ENCODE measurements at places on chromosomes 1 and 21. TPM values are rescaled to one million over a fixed set of nuclear protein-coding genes. Genes with fewer than 3 reads are reported as not detected.

Gene C1orf167
- polyA plus RNA-seq = not detected

Gene KLHDC8A
- polyA plus RNA-seq = not detected

Gene MPZ
- not detected for polyA plus RNA-seq

Gene RIIAD1
- polyA plus RNA-seq = not detected

GRCh38 chr21:25983745-25984144 is 186.8 kb downstream of the APP start:
- no peak for DNase-seq

- no peak for DNase-seq
These were observed 515.8 kb downstream of the SMYD3 start for GRCh38 chr1:245991266-245991665.

DNA sequence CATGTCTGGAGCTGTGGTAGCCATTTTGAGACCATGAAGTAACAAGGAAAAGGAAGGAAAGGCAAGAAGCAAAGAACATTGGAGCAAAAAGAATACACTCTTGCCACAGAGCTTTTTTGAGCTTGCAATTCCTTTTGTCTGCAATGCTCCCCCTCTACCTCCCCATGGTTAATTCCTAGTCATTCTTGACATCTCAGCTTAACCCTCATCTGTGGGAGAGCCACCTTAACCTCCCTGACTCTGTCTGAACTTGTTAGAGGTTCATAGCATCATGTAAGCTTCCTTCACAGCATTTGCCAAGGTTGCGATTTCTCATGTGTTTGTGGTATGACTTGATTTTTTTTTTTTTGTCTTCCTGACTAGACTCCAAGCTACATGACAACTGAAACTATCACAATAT is 564.1 kb upstream of the PLXNA2 start:
- no peak for DNase-seq

GRCh38 chr1:186806477-186806876 is 22.3 kb upstream of the PLA2G4A start:
- DNase-seq = no peak

DNA sequence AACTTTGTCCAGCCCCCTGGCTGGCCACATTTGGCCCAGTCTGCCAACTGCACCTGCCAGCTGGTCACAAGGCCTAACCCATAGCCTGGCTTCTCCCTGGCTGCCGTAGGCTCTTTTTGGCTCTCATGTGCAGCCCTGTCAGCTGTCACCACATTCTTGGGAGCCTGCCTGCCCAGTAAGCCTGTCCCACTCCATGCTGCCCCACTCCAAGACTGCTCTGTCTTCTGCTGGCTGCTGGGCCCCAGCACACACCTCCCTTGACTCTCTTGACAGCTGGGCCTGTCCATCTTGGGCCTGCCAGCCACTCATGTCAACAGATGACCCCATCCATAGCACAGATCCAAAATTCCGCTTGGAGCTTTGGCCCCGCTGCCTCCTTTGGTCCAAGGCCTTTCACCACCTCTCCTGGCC is 74.3 kb upstream of the EDN2 start:
- no peak for DNase-seq

- peak; percentile 45 for DNase-seq
These were observed 229.5 kb downstream of the TOMM20 start for GRCh38 chr1:234899041-234899729.

- DNase-seq = no peak
These were observed 7.3 kb upstream of the TMEM52 start for GRCh38 chr1:1926346-1926811.

Data from immature natural killer cell (primary cell).